Activated T-cell treated with anti-CD3 and anti-CD28 coated beads for 1 hour (primary cell): ENCODE measurements at places on chromosomes 6 and 20.

GRCh38 chr20:36856691-36857635, 19.0 kb upstream of the TLDC2 start:
- peak; percentile 23 for DNase-seq

- no peak for DNase-seq
Observed at GRCh38 chr20:61949363-61949713, 116.3 kb downstream of the TAF4 start.

- DNase-seq, result no peak
Observed at GRCh38 chr20:1877609-1878200, 17.5 kb upstream of the SIRPA start.

DNA sequence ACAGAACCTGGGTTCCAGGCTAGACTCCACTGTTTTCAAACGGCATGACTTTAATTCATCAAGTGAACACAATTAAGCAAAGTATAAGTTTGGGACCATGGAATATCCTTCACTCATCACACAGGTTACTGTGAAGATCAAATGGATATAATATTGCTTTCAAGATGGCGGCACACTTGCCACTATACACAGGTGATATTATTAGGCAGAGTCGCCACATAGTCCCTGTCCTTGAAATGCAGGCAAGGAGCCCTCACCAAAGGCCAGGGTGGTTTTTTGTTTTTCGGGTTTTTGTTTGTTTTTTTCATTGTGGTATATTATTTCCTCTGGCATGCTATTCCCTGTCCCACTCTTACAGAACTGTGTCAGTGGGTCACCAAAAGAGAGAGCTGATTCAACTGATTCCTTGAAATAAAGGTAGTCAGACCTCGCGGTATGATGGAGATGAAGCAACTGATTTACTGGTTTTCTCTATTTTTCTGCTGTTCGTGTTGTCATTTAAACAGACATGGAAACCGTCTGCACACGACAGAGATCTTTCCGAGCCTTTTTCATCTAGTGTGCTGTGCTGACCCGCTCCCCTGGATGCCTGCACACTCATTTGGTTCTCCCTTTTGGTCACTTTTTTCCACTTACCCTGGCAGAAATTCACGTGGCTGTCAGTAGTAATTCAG, 29.7 kb downstream of the MYB start:
- no peak for DNase-seq

DNA sequence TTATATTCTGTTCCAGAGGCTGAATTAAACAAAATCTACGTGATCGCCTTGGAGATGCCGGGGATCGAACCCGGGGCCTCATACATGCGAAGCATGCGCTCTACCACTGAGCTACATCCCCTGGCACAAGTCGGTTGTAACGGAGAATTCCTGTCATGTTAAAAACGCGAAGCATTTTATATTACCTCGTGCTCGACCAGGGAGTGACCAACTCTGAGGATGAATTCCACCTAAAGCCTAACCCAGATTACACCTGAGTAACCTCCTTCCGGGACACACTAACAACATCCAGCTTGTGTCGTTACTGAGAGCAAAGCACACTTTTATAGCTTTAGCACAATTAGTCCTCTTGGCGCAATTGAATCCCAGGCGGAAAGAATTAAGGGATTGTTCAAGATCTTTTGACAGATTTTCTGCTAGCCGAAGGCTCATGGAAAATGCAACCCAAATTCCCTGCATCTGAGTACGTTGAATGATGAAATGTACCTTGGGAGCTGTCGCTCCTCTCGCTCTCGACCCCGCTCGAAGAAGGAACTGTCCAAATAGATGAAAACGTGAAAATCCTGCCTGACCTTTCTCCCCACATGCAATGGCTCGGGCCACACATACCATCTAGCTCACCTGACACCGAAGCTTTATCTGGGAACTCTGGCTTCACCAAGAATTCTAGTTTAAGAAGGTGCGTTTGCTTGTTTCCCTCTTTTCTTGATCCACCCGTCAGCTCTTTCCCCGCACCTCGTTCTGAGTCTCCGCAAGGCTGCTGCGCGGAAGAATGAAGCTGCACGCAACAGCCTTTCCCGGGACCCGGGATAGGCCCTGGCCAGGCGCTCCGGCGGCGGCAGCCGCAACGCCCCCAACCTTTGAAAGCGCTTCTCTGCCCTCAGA, 148.3 kb downstream of the GPX5 start:
- DNase-seq, result no peak

DNA sequence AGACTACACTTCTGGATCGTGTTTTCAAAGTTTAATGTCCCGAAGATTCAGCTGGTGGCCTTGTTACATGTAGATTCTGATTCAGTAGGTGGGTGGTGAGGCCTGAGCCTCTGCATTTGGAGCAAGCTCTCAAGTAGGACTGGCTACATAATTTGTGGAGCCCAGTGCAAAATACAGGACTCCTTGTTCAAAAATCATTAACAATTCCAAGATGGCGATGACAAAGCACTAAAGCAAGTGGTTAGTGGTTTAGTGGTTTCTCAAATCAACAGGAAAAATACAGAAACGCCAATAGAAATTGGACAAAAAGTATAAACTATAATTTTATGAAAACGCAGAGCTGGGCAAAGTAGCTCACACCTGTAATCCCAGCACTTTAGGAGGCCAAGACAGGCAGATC, 133.7 kb upstream of the STMND1 start:
- DNase-seq, result no peak

GRCh38 chr6:11769811-11770545, 8.6 kb downstream of the ADTRP start:
- no peak for DNase-seq

DNA sequence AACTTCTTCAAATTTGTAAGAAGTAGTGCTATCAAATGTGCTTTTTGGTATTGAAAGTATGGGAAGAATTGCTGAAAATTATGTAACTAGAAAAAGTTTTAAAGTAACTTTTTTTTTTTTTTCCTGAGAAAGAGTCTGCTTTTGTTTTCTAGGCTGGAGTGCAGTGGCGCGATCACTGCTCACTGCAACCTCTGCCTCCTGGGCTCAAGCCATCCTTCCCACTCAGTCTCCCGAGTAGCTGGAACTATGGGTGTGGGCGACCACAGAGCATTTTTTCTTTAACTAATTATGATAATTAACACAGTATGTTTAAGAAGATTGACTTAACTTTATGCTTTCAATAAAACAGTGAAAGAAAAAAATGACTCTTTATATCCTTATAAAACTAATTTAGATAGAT, 38.4 kb downstream of the BMP5 start:
- no peak for DNase-seq

GRCh38 chr6:83827050-83827449, 26.1 kb upstream of the RIPPLY2 start:
- no peak for DNase-seq

DNA sequence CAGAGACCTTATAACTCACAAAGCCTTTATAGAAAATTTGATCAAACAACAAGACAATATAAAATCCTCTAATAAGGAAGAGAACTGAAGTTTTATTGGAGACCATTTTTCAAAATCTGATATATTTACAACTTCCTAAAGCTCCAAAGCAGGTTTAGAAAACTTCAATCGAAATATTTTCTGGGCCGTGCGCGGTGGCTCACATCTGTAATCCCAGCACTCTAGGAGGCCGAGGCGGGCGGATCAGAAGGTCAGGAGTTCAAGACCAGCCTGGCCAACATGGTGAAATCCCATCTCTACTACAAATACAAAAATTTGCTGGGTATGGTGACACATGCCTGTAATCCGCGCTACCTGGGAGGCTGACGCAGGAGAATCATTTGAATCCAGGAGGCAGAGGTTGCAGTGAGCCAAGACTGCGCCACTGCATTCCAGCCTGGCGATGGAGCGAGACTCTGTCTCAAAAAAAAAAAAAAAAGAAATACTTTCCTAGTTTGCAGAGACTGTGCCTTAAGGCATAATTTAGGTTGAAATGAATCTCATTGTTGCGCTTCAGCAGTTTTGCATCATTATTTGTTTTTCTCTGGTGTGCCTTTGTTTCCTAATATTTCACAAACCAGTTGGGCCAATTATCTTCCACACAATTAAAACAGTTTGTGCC, 60.6 kb upstream of the ASIP start:
- DNase-seq, result no peak

GRCh38 chr6:16658348-16659034, 102.8 kb downstream of the ATXN1 start:
- no peak for DNase-seq
